ENCODE measurements at places on chromosomes 7 and 10.
A peak's percentile ranks its signal among the peaks of the same experiment; 100 is the strongest.

GRCh38 chr7:33706186-33706585 lies 199.2 kb upstream of the BMPER start:
- no peak for DNase-seq

- peak; percentile 88 for DNase-seq
These were observed at the start of gene TMEM140 for GRCh38 chr7:135147899-135148721. Gene TMEM140, plus strand, starts transcription at chr7:135148072. Its CDS starts 16,370 bp downstream, at chr7:135164442.

DNA sequence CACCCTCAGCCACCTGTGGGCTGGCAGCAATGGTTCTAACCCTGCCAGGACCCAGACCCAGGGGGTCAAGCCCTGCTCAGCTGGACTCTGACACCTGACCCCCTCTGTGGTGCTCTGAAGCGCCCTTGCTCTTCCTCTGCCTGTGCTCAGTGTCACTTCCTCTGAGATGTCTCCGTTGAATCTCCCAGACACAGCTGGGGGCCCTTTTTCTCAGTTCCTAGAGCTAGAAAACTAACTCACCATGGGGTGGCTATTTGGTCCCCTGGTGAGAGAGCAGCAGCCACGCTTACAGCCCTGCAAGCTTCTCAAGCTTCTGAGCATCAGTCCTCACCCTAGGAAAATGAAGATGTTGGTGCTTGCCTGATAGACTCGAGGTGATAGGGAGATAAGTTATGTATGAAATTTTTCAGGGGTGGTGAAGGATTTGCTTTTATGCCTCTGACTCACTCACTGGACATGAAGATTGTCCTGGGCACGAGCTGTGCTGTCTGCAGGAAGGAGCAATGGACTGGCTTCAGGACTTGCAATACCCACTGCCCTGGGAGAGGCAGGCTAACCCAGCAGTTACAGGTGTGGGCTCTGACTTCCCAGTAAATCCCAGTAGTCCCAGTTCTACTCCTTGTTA lies 29.6 kb downstream of the COL13A1 start:
- DNase-seq = no peak

GRCh38 chr10:85212526-85212925 lies 884.1 kb downstream of the CCSER2 start:
- no peak for DNase-seq

- DNase-seq = no peak
These were observed 13.1 kb downstream of the RBP3 start for GRCh38 chr10:47361293-47361692.

DNA sequence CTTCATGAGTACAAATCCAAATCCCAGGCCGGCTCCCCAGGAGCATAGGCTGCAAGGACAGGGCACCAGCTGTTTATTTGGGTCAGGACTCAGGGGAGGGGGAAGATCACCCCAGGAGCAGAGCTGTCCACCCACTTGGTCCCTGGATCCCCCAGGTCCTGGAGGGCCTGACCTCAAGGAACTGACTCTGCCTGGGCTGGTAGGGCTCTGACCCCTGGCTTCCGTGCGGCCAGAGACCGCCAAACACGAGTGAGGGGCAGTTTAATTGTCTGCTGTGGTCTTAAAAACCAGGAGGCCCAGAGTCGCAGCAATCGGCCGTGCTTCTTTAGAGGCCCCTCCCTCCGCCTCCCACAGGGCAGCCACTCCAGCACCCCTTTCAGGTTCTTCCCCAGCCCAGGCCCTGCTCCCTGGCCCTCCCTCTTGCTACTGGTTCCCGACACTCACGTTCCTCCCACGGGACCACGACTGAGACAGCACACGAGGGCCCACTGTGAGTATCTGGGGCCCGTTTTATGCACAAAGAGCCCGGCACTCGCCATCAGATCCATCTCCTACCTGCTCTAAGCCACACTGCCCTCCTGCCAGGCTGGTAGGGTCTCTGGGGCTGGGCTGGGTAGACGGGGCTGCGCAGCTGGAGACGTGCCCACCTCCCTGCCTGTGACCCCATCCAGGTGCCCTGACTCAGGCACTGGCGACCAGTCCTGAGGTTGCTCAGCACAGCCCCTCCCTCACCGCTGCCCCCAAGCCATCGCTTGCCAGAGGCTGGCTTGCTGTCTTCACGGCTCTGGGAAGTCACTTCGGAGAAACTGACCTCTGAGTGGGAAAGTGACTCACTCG lies 30.0 kb upstream of the CFAP46 start:
- DNase-seq = no peak

GRCh38 chr10:69745698-69746097 lies 56.0 kb upstream of the COL13A1 start:
- no peak for DNase-seq

DNA sequence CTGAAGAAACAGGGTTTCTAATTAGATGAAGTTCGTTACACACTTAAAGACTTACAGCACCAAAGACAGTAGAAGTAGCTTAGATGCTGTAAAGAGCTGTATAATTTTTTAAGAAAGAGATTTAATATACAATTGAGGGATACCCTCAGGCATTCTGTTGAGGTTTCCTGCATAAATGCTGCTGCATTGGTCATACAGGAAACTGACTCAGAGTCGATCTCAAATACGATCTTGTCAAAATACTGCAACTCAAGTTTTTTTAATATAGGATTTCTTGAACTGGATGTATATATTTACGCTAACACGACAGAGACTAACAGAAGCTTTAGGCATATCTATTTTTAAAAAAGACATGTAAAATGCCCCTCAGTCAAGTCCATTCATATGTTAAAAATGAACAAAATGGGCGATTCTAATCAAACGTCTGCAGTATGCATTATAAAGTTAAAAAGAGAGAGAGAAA lies 2.4 kb upstream of the ARID5B start:
- peak; percentile 49 for DNase-seq

GRCh38 chr7:150367677-150368095 lies 936 bp upstream of the REPIN1 start:
- DNase-seq = no peak

- DNase-seq = no peak
These were observed 39.6 kb upstream of the CABCOCO1 start for GRCh38 chr10:61623161-61623560.

- DNase-seq = no peak
These were observed 235.1 kb downstream of the SEMA3E start for GRCh38 chr7:83413831-83414230.

DNA sequence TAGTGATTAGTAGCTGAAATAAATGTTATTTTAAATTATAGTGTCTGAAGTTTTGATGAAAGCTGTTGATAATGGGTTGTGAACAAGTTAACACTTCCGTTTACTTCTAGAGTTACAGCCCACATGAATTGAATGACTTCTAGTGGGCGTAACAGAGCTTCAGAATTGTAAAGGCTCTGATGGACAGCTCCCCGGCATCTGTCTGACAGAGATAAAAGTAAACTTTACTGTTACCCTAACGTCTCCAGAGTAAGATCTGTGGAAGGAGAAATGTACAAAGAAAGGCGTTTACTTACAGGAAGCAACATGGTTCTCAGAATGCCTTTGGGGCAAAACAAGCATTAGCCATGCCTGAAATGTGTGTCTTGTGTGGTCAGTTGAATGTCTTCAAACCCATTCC lies 124.4 kb downstream of the ADARB2 start:
- DNase-seq = no peak

GRCh38 chr7:151843181-151843580 lies 33.7 kb downstream of the PRKAG2 start:
- DNase-seq = no peak

- no peak for DNase-seq
These were observed 286.7 kb downstream of the CACNA2D1 start for GRCh38 chr7:82156893-82157292.

DNA sequence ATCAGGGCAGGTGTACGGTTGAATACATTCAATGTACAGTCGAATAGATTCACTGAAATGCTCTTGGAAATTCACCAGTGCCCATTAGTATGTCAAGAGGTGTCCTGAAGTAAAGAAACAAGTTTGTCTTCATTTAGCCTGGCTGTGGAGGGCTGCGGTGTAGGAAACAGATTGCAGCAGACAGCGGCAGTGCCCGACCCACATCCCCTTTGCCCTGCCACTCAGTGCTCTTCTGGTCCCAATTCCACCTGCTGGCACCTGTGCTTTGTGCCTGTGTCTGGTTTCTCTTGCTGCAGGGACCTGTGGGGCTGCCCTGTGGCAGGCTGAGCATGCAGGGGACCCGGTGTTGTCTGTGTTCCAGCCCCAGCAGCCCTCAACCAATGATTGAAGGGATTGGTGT lies 183.7 kb downstream of the RPS24 start:
- no peak for DNase-seq

DNA sequence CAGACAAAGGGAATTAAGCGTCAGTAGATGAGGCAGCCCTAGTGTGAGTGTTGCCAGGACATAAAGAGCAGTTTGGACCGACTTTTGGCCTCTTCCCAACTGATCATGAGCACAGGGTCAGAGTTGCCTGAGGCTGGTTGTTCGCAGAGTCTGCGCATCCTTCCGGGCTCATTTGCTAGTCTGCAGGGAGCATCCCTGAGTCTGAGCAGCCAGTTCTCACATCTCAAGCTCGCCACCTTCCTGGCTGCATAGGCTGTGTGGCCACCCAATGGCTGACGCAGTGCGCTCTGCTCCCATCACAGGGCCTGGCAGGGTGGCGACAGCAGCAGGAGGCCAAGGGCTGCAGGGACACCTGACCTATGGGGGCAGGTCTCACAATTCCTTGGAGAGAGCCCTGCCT lies 5.0 kb downstream of the GAD2 start:
- DNase-seq = no peak

DNA sequence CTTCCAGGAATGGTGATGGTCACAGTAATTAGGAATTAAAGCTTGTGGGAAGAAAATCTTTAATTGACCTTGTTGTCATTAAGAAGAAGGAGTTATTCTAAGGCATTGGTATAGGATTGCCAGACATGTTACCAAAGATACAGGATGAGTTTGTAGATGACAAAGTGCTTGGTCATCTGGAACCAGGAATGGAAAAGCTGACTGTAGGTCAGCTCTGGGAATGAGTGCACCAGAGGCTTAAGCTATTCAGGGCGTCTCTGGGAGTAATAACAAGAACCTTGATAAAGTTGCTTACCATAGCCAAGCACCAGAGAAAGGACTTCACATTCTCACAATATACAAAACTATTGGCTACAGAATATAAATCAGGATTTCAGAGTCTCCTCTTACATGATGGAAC lies 89.0 kb downstream of the PHTF2 start:
- no peak for DNase-seq

GRCh38 chr10:6171881-6172695 lies 30.6 kb upstream of the PFKFB3 start:
- peak; percentile 13 for DNase-seq

GRCh38 chr7:150323682-150324372 lies 482 bp upstream of the ACTR3C start:
- DNase-seq = no peak

DNA sequence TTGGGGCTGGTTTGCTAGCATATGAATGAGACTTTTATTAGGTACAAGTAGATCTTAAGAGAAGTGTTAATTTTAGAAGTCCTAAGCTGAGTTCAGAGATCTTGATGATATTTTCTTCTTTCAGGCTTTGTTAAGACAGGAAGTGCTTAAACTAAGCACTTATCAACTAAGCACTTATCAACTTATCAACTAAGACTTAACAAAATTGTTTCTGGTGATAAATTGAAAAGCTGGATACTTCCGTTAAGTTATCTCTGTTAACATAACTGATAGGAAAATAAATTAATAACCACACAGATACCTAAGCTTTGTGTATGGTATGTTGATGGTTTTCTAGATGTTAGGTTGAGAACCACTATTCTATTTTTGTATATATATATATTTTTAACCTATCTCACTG lies 113.7 kb downstream of the PHTF2 start:
- DNase-seq = no peak

DNA sequence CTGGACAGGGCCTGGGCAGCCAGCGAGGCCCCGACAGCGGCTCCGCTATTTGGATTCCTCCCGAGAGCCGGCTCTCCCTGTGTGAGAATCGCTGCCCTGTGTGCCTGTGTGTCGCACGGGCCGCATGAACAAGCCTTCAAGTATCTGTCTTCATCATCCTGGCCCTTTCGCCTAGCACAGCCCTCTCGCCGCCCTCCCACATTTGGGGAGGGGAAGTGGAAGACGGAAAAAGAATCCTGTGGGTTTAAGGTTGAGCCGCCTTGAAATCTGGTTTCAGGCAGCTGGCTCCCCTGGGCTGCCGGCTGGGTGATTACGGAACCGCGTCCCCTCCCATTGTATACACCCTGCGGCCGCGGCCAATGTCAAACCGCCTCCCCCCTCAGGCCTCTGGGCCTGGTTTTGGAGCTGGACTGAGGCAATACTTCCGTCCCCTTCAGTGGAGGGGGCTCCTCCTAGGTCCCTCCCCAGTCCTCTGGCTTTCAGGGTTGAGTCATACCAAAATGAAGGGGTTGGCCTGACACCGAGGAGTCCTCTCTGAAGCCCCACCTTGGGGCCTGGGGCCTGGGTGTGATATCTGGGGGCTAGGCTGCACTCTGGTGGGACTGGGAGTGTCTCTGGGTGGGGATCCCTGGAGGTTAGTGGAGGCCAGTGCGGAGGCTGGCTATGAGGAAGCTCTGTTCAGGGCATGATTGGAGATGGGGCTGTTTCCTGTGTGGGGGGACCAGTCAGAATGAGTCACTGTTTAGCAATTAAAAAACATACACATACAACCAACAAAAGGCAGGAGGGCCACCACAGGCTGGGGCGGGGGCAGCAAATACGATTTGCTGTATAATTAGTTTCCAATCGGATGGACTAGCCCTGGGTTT lies 1.7 kb downstream of the TRIM8 start:
- peak; percentile 81 for DNase-seq

DNA sequence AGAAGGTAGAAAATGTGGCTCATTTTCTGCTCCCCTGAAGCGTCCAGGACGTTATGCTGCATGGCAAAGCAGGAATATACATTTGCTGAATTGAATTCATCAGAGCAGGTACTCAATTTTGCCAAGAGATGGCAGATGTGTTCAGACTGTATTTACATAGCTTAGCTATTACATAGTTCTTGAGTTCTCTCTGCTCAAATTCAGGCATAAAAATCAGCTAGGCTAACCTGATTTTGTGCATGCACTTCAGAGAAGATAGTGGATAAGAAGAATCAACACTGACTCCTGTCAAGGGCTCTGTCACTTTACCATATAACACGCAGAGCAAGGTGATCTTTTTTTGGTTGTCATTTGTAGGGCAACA lies 209.2 kb upstream of the FAM3C start:
- no peak for DNase-seq

GRCh38 chr7:75968561-75969001 lies 25.8 kb downstream of the TMEM120A start:
- DNase-seq = no peak

DNA sequence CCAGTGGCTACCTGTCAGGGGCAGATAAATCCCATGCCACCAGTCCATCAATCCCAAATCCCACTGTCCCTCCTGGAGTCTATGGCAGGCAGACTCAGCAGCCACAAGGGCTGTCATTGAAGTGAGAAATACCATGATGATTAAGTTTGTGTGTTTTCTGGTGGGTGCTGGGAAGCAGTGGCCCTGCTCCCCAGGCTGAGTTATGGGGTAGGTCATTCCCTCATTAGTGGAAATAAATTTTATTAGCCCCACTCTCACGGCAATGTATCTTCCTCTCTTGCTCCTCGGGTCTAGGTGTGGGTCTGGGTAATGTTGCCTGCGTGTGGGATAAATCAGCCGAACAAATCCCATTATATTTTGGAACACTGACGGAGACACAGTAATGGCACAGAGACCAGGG lies 76.8 kb downstream of the PLXNA4 start:
- DNase-seq = no peak
